ENCODE measurements at places on chromosomes 7 and 10.
A peak's percentile ranks its signal among the peaks of the same experiment; 100 is the strongest.

GRCh38 chr7:155167706-155168365 lies 97.7 kb downstream of the HTR5A start:
- DNase-seq, result no peak

DNA sequence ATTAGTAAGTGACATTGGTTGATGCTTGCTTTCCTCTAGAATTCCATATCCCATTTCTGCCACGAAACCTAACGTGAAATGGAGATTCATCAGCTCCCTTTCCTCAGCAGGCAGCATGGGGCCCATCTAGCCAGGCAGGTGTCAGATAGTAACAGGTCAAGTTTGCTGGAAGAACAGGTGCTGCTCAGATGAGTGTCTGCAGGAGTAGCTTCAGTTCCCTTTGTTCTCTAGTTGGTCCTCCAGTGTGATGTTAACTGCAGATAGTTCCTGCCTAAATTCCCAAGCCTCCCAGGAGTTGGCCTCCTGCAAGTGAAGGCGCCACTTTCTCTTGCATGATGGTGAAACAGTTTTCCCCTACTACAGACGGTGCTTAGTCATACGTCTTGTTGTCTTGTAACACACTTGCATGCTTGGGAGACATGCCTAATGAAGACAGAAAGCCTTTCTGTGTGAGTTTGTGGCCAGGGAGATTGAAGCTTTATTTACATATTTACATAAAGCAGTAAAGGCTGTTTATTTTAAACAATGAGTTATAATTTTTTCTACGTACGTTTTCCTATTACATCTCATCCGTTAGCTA lies 175.4 kb downstream of the CHN2 start:
- DNase-seq, result no peak

DNA sequence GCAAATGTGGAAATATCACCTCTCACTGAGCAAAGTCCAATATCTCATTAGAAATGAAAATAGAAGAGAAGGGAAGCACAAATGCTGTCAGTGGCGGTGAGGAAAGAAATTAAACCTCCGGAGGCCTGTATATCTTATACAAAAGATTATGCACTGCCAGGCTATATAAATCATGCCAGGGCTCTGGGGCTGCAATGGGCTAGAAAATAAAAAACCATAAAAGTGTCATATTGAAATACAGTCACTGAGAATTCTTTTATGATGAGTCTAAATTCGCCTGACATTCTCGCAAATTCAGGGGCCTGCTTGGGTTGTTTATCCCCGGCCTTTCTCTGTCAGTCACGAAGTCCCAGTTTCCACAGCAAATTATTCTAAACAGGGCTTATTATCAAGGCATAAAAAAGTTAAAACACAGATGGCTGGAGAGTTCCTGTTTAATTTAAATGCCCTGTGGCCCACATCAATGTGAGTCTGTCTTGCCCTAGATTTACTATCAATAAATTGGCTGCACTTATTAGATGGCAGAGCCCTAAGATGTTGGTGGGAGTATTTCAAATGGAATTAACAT lies 193.8 kb downstream of the SNX10 start:
- no peak for DNase-seq

DNA sequence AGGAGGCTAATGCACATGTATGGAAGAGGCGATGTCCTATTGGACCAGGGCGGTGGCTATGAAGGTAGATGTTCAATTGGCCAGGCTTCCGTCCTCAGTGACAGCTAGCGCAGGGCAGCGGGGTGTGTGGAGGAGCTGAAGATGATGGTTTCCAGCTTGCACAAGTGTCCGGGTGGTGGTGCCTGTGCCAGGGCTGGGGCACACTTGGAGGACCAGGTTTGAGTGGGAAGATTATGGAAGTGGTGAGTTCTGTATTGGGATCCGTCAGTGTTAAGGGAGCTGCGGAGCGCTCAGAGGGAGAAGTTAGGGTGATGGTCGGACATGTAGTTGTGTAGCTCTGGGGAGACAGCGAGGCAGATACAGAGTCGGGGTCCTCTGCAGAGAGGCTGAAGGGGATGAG lies 8.5 kb upstream of the TBL2 start:
- no peak for DNase-seq

DNA sequence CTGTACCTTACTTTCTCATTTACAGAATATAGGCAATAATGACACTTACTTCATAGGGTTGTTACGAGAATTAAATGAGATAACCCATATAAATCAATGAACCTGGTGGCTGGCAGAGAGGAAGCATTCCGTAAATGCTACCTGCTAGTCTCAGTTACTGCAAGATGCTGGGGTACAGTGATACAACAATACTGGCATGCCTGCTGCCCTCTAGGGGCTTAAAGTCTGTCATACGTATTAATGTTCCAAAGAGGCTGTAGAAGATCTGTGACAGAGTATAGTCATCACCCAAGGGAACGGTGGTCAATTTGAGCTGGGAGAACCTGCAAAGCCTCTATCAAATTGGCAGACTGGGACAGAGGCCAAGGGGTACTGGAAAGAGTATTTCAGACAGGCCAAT lies 421.5 kb downstream of the GPAM start:
- no peak for DNase-seq

DNA sequence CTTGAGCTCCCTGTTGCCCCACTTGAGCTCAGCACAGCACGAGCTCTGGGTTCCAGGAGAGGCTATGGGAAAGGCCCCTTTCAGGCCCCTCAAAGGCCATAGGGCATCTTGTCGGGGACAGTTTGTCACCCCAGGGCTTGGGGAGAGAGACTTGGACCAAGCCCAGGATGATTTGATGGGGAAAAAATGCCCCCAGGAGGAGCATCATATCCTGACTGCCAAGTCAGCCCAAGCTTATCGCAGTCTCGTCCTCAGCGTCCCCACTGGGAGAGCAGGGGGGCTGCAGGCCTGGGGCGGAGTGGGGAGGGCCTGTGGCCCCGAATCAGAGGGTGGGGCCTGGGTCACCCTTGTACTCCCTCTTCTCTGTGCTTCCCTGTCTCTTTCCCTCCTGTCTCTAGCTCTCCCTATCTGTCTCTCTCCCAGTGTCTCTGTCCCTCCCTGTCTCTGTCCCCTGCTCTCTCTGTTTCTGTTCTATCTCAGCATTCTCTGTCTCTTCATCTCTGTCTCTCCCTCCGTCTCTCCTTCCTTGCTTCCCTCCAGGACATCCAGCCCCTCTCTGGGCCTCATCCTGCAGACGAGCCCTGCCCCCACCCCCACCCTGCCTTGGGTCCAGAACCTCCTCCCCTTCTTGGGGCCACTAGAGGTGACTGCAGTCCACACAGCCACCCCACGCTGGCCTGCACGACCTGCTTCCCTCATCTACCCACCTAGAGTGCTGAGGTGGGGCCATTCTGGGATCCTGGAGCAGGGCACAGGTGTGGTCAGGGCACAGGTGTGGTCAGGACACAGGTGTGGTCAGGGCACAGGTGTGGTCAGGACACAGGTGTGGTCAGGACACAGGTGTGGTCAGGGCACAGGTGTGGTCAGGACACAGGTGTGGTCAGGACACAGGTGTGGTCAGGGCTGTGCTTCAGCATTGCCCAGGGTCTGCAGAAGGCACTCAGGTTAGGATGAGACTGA lies 17.3 kb upstream of the GRIFIN start:
- no peak for DNase-seq

GRCh38 chr10:119439922-119440321 lies 102.6 kb downstream of the RGS10 start:
- no peak for DNase-seq

DNA sequence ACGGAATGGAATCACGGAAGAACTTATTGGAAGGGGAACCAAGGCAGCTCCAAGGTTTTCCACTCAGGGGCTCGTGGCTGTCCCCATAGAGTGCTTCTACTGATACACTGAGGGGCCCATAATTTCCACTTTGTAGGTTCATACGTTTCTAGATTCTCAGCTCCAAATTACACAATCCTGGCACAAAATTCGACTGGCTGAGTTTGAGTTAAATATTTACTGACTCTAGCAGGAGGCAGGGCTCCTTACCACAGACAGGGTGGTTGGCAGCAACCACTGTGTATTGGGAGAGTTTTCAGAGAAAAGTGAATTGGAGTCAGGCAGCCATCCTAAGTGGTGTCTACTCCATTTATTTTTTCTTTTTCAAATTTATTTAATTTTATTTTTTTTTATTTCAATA lies 55.4 kb upstream of the SEC61G start:
- no peak for DNase-seq

- DNase-seq, result no peak
Observed at GRCh38 chr10:113216102-113216501, 266.1 kb downstream of the TCF7L2 start.

GRCh38 chr10:14536241-14537213 lies 205.8 kb upstream of the FRMD4A start:
- no peak for DNase-seq

GRCh38 chr10:89001729-89002072 lies 11.1 kb downstream of the FAS start:
- DNase-seq, result no peak

- no peak for DNase-seq
Observed at GRCh38 chr10:32269343-32270100, 77.4 kb downstream of the EPC1 start.

- no peak for DNase-seq
Observed at GRCh38 chr10:86688398-86688921, 20.1 kb downstream of the LDB3 start.

GRCh38 chr10:63083904-63084689 lies 49.0 kb upstream of the NRBF2 start:
- DNase-seq, result peak; percentile 39

DNA sequence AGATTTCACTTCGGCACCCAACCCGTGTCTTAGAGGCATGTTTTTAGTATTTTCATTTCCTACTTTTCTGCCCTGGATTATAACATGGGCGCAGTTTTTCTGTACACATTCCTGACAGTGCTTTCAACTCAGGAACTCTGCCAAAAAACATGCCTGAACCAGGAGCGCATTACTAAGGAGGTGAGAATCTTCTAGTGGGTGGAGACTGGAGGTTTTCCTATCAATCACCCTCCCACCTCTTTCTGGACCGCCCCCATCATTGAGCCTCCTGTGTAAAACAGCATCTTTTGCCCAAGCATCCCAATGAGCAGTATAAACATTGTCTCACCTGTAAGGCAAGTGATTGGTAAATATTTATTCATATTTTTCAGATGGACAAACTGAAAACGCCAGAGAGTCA lies 53.2 kb downstream of the STK17A start:
- no peak for DNase-seq

DNA sequence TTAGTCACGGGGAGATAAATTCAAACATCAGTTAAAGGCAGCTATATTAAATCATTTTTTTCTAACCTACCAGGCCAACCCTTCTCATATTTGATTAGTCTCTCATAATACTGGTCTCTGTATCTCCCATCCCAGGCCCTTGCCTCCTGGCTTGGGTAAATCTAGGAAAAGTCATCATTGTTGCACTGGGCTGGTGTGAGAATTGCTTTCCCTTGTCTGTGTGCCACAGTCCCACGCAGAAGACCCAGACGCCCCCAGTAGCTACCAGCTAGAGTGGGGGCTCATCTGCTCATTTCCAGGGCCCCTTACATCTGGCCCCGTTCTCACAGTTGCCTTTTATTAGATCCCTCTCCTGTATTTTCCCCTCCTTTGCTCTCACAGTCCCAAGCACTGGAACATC lies 67.6 kb upstream of the VIPR2 start:
- no peak for DNase-seq

- no peak for DNase-seq
Observed at GRCh38 chr10:115903845-115904244, 369.2 kb downstream of the GFRA1 start.

DNA sequence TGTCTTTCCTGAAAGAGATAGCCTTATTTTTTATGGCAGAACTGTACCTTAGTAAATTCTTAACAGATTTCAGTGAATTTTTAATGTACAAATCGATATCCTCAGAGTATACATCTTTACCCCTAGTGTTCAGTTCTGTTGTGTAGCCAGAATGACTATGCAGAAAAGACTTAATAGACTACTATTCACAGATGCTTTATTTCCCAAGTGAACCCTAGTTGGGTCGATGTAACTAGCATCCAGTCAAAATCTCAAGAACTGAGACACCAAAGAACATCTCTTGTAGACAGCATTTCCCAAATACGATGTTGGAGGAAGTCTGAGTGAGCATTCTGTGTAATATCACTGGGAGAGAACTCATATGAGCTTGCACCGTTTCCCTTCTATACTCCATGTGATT lies 1.5 kb downstream of the AKR1C3 start:
- no peak for DNase-seq

DNA sequence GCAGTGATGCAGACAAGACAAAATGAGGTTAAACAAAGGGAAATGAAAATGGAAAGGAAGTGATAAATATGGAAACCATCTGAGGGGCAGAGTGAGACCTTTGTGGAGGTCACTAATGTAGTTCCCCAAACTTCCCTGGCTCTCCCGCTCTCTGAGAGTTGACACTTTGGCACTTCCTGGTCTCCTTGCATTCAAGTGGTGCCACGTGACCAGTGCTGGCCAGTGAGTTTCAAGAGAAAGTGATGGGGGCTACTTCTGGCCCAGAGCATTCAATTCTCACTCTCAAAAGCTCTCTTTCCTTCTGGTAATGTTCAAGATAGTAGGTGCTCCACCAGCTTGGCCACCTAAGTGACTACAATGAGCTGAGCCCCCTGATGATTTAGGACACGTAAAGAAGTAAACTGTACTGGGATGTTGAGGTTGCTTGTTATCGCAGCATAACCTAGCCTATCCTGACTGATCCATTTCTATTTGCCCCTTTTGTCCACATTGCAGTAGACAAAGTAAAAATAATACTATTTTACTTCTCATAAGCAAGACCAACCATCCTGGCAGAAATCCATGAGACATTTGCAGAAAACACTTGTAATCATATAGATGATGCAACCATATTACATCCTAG lies 242.0 kb upstream of the YAE1 start:
- DNase-seq, result no peak

- DNase-seq, result no peak
Observed at GRCh38 chr7:82312646-82313045, 130.9 kb downstream of the CACNA2D1 start.

DNA sequence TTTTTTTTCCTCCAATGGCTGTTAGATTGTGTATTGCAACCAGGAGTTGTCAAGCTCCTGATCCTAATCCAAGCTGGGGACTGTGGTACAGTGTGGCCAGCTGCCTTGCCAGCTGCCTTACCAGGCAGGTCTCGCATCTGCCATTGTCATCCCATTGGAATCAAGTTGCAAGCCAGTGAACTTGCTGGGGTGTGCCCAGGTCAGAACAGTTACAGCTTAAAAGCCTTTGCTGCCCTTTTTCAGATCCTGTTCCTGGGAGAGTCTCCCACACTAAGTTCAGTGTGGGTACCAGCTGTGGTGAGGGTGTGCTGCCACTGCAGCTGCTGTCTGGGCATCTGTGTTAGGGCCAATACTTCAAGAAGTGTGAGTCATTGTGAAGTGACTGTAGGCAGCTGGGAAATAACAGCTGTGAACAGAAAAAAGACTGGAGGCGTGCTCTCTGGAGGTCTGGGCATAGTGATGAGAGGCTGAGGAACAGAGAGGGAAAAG lies 72.8 kb downstream of the CCNY start:
- no peak for DNase-seq

GRCh38 chr7:139297795-139298194 lies 43.3 kb upstream of the FMC1 start:
- DNase-seq, result no peak

DNA sequence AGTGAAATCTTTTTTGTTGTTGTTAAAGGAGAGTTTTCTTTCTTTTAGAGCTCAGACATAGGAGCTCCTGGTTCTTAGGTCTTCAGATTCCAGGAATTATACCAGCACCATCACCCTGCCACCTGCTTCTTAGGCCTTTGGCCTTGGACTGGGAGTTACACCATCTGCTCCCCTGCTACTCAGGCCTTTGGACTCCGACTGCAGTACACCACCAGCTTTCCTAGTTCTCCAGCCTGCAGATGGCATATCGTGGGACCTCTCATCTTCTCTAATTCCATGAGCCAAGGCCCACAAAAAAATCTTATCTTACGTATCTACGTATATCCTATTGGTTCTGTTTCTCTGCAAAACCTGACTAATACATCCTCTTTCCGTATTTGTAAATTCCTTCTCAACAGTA lies 5.1 kb upstream of the TACC2 start:
- no peak for DNase-seq
